ENCODE measurements at places on chromosomes 7 and 10.

- DNase-seq = no peak
These were observed 97.3 kb upstream of the CTBP2 start for GRCh38 chr10:125257521-125258108.

DNA sequence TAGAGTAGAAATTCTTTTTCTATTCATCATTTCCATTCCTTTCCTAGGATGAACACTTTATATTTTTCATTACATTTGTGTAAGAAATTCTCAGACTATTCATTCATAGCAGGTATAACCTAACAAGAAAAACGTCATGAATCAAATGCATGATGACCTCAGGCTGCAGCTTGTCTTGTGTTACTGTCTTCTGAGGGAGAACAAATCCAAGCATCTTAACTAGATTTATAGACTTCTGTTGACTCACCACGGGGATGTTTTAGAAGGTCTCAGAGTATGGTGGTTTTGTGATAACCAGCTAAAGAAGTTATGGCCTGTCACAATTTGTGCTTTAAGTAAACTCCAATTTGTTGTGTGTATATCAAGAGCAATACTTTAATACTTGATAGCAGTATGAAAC lies 102.7 kb downstream of the ANKRD7 start:
- no peak for DNase-seq

DNA sequence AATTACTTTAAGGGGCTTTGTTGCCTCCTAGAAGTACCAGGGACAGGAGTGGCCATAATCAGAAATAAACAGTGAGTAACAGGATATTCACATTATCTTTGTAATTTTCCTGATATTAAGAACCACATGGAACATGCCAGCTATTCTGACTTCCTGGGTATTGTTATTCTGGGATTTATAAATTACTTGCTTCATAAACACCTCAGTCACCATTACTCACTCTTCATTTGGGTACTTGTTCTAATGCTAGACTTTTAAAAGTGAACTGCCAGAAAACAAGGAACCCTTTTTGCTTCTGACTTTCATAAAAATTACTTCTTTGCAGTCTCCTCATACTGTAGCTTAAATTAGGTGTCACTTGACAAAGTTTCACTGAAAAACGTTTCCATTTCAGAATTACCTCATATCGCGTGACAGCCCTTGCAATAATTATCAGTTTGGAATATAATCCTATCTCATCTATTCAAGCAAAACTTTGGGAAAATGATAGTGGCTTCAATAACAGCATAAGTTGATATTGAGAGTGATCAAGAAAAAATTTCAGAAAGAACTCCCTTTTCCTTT lies 29.8 kb downstream of the CABCOCO1 start:
- DNase-seq = no peak

- peak; percentile 68 for DNase-seq
These were observed 101.1 kb downstream of the RAPGEF5 start for GRCh38 chr7:22255834-22256233.

DNA sequence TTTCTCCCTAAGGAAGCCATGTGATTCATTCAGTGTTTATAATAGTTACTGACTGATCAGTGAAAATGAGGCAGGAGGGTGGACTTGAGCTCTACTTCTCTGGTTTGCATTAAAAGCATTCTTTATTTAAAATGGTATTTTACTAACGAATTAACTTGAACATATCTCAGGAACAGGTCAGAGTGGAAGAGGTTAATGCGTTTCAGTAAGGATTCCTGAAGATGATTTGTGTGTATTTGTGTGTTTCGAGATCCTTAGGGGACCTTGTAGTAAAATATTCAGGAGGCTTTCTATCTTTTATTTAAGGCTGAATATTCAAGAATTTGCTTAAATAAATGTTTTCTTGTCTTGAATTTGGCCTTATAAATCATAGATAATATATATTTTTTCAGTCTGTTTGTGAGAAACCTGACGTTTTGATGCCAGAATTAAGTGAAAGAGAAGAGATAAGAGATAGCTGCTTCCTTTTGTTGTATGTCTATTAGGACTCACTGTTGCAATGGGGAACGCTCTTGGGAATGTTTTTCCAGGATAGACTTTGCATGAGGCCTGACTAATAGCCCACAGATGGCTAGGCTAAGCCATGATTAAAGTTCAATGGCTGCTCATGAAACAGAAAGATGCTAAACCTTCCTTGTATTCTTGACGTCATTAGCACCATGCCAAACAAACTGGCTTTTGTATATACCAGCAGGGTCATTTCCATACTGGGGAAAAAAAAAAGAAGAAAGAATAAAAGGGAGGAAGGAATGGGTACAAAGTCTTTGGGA lies 93.8 kb upstream of the MTPN start:
- no peak for DNase-seq

DNA sequence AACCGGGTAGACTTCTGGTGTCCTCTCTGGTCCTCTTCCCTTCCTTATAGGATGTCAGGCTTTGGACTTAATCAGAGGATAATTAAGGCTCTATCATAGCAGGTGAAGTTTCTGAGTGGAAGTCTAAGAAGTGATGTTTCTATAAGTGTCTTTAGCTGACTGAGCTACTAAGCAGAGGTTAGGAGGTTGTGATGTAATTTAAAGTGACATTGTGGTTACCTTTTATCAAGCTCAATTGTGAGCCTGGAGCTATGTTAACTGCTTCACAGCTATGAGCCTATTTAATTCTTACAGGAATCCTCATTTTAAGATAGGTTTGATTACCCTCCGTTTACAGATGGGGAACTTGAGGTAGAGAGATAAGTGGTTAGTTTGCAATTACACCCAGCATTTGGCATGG lies 365.1 kb downstream of the AUTS2 start:
- no peak for DNase-seq

DNA sequence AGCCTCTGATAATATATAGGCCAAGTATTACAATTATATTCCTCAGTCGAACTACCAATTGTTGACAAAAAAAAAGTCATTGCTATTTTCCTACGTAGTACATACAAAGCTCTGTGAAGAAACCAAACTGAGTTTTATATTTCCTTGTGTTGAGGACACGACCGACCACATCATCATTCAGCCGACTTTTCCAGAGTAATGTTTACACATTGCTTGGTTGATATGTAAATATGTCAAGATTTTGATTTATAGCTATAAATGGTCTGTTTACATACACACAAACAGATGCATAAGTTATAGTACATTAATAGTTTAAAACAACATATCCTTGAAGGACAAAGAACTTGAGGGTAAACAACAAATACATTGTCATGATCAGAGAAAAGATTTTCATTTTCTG lies 121.5 kb downstream of the CRPPA start:
- peak; percentile 43 for DNase-seq

DNA sequence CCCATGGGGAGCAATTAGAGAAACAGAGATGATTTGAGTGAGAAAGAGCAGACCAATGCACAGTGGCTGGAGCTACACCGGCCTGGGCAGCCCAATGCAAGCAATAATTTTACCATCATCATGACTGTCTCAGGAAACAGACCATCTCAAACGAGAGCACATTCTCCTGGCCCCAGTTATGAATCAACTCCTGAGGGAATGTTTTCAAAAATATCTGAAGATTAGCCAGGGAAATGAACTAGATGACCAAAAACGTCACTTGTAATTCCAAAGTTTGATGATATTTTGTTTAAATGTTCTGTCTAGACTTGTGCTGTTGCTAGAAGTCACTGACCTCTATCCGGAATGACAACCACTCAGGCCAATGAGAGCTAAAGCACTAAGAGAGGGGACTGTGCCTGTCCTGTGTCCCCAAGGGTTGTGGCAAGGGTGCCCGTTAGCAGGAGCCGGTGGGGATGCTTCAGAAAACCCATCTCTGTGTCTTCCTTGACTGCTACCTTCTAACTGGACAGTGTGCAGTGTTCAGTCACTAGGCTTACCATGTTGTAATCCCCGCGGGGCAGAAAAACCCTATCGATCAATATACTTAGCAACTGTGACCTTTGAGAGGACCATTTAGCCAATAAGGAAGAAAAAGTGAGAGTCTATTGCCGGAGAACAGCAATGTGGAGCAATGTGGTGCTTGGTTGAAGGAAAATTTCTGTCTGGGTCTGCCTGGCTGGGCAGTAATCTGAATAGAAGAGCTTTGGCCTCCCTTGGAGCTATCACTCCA lies 202.4 kb downstream of the ADAM12 start:
- no peak for DNase-seq

- DNase-seq = no peak
These were observed 125.3 kb downstream of the CUX1 start for GRCh38 chr7:101942603-101943210.

- no peak for DNase-seq
These were observed 135.7 kb downstream of the OR13A1 start for GRCh38 chr10:45179691-45180090.

DNA sequence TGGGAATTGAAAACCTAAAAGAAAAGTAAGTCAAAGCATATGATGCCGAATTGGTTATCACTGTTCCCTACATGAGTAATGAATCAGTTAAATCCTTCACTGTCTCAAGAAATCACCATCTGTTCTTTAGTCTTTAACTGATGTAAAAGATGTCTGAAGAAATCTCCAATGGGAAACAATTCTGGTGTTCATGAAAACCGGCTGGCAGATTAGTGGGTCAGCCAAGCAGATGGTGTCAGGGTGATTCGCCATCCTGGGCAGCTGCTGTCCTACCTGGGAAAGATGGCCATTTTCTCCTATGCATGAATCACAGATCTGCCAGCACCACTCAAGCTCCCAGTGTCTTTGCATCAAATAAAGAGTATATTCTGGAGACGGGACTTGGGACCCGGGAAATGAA lies 925.2 kb upstream of the GHITM start:
- no peak for DNase-seq

GRCh38 chr10:76675951-76676587 lies 961.5 kb downstream of the KCNMA1 start:
- no peak for DNase-seq

GRCh38 chr10:72008096-72008981 lies 44.1 kb downstream of the CHST3 start:
- DNase-seq = no peak

GRCh38 chr7:108112683-108113082 lies 17.5 kb downstream of the LAMB4 start:
- DNase-seq = no peak

- no peak for DNase-seq
These were observed 15.6 kb upstream of the SEPTIN7 start for GRCh38 chr7:35785250-35785649.

DNA sequence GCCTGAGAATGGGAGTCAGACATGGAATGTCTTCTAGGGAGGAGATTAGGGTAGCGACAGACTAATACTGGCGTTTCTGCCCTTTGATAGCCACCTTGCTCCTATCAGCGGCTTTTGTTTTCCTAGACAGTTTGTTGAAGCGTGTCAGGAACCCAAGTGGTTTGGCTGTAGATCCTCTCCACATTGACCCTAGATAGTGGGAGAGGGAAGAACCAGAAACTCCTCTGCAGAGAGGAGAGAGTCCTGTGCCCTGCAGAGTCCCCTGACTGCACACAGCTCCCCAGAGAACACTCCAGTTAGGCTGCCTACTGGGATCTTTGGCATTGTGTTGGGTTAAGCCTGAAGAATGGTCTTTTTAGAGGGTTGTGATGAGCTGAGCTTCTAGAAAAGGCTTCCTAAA lies 2.4 kb downstream of the MEPCE start:
- no peak for DNase-seq

DNA sequence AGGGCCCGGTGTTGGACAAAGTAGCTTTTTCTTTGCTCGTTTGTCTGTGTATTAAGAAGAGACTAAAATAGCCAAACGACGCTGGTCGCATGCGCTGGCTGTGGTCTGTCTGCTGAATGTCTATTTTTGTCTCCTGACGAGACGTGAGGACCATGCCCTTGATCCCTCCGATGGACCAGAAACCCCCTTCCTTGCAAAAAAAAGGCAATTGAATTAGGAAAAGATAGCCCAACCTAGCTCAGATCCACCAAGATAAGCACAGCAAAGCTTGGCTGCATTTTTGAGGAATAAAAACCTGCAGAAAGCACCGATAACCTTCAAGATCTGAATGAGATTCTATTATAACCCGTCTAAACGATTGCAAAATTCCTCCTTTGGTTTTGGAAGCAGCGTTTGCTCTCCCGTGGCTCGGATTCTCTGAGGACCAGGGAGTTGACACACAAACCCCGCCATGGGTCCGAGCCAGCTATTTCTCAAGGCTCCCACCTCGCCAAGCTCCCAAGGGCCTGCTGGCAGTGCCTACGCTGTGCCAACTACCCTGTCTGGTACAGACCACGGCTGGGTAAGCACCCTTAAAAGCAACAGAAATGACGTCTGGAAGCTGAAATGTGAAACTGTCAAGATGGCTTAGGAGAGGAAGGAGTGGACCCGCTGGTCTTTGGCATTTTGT lies 17.7 kb upstream of the TTYH3 start:
- DNase-seq = no peak

- peak; percentile 33 for DNase-seq
These were observed 79.9 kb upstream of the THSD7A start for GRCh38 chr7:11911900-11912299.

DNA sequence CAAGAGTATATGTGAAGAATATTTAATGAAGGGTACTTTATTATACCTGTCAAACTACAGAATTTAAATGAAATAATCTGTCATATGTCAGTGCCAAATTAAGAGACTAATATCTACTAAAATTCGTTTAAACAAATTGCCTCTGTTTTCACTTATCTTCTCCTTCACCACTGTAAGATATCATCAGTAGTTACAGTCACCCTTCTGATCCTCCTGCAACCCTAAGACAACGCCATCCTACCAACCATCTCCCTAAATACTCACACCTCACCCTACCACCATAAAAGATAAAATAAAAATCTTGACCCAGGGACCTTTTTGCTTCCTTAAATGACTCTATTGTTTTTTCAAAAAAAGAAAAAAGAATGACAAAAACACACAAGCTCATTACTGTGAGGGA lies 20.8 kb downstream of the EZH2 start:
- no peak for DNase-seq

GRCh38 chr10:60654813-60655464 lies 123.3 kb upstream of the CDK1 start:
- DNase-seq = no peak

- peak; percentile 3 for DNase-seq
These were observed 172.2 kb downstream of the SH2D4B start for GRCh38 chr10:80709866-80710265.

GRCh38 chr10:9860045-9860444 lies 1157.6 kb upstream of the CELF2 start:
- DNase-seq = no peak

DNA sequence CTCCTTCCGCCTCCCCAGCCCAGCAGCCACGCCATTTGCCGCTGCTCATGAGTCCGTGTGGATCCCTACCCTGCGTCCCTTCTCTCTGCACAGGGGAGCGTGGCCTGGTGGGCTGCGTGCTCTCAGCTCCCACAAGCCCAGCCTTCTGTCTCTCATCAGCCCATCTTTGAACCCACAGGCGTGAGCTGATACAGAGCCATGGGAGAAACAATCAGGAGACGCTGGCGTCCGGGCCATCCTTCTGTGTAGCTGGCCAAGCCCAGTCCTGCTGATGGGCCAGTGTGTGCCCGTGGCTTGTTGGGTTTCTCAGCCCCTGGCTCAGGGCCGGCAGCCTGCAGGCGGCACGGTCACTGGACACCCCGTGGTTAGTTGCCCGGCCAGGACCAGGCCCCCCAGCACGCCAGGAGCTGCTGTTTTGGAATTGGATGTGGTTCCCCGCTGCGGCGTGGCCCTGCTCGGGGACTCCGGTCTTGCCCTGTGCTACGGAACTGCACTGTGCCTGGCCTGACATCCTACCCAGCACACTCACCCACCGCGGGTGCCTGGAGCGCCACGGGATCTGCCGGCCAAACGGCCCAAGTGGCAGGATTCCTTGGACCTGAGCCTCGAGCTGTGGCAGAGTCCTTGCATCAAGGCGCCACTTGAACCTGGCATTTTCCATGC lies 88.9 kb downstream of the ELFN1 start:
- DNase-seq = no peak

GRCh38 chr10:125169915-125170314 lies 9.6 kb upstream of the CTBP2 start:
- no peak for DNase-seq
